Tracheal epithelial cell (primary cell): ENCODE measurements at places on chromosomes 6 and 20. TPM values are rescaled to one million over a fixed set of nuclear protein-coding genes. Genes with fewer than 3 reads are reported as not detected.

Gene SNTA1
- 3.8 and 12.3 TPM in 2 replicates for total RNA-seq

Gene SLC22A2
- total RNA-seq: 3.9 TPM in 1 of 2 replicates, not detected in the other

Gene RBPJL
- total RNA-seq: not detected in 2 replicates

Gene POM121L2
- not detected in 2 replicates for total RNA-seq

Gene IBTK
- 56.1 and 68.0 TPM in 2 replicates for total RNA-seq

Gene DUSP15
- total RNA-seq: not detected in 2 replicates
